Activated T-helper 1 cell treated with anti-CD3 and anti-CD28 coated beads, Interleukin-2, amount 50 U/mL, for 16 hours (primary cell): ENCODE measurements at places on chromosomes 12 and 14.

- peak; percentile 53 for DNase-seq
These were observed 16.4 kb upstream of the ESPL1 start for GRCh38 chr12:53251477-53252348.

DNA sequence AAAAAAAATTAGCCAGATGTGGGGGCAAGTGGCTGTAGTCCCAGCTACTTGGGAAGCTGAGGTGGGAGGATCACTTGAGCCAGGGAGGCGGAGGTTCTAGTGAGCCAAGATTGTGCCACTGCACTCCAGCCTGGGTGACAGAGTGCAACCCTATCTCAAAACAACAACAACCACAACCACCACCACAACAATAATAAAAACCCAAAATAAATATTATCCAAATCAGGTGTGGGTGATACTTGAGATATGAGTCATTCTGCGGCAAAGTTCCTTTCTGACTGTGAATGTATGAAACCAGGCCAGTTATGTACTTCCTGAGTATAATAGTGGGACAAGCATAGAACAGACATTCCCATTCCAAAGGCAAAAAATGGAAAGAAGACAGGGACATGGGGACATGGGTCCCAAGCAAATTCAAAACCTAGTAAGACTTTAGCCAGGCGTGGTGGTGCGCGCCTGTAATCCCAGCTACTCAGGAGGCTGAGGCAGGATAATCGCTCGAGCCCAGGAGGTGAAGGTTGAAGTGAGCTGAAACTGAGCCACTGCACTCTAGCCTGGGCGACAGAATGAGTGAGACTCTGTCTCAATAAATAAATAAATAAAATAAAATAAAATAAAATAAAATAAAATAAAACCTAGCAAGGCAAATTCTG lies 9.7 kb upstream of the ERC1 start:
- DNase-seq, result no peak

DNA sequence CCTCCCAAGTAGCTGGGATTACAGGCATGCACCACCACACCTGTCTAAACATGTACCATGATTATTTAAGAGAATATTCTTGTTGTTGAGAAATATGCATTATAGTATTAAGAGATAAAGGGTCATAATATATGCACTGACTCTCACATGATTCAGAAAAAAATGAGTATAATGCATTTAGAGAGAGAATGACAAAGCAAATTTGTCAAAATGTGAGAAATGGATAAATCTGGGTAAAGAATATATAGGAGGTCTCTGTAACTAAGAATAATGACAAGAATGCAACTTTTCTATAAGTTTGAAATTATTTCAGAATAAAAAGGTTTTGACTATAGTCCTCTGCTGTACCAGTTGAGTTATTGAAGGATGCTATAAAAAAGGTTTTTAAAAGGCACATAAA lies 28.1 kb upstream of the ZNF740 start:
- DNase-seq, result no peak

DNA sequence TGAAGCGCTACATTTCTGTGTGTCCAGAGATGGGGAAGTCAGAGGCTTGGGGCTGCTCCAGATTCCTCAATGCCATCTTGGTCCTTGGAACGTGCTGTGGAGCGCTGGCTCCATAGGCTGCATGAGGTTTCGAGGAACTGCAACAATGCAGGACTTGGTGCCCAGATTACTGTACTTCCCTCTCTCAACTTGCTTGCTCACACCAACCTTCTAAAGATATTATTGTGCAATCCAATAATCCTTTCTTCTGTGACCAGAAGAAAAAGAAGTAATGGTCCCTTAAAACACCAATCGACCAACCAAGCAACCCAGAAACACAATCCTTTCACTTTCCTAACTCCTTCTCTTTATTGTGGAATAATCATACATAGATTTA lies 3.7 kb downstream of the PRICKLE1 start:
- no peak for DNase-seq

DNA sequence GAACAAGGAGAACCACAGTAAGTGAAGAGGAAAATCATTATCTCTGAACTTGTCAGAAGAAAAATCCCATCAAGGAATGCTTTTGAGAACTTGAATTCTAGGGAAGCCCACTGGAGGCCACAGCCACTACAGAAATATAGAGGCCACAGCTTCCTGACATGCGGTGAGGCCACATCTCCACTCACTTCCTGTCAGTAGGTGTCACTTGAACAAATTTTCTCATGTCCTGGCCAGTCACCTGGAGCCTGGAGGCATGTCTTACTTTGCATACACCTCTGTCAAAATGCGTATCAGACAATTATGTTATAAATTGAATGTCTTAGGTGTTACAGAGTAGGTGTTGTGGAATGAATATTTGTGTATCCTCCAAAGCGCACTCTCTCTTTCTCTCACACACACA lies 370.3 kb downstream of the DAD1 start:
- DNase-seq, result no peak

- no peak for DNase-seq
These were observed 118.8 kb downstream of the LLPH start for GRCh38 chr12:66011731-66012130.

GRCh38 chr12:22014041-22014782 lies 31.8 kb upstream of the CMAS start:
- no peak for DNase-seq
